Stimulated activated CD4-positive, alpha-beta T cell treated with anti-CD3 and anti-CD28 coated beads, Interleukin-1b, Interleukin-23, amount 100 ng/mL, for 1 hour (primary cell): ENCODE measurements at places on chromosomes 6 and 20.

DNA sequence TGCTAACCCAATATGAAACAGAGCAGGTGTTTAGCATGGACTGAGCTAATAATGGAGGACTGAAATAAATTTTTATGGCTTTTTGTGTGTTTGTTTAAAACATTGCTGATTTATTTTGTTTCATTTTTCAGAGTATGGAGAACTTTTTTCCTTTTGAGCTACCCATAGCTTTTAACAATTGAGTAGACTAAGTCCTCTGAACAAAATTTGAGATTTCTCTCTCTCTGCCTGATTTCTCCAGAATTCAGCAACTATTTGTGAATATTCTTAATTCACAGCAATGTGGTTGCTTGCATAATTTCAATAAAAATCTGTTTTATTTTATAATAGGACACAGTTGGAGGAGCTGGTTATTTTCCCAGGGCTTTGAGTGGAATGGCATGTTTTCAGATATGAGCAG lies 103.7 kb downstream of the TPBG start:
- DNase-seq: no peak

- DNase-seq: no peak
Observed at GRCh38 chr6:133707456-133707855, 181.5 kb upstream of the TCF21 start.

- peak; percentile 29 for DNase-seq
Observed at GRCh38 chr6:107957308-107957908, 600 bp downstream of the SEC63 start.

- DNase-seq: no peak
Observed at GRCh38 chr6:135637701-135638100, 140.2 kb upstream of the AHI1 start.

DNA sequence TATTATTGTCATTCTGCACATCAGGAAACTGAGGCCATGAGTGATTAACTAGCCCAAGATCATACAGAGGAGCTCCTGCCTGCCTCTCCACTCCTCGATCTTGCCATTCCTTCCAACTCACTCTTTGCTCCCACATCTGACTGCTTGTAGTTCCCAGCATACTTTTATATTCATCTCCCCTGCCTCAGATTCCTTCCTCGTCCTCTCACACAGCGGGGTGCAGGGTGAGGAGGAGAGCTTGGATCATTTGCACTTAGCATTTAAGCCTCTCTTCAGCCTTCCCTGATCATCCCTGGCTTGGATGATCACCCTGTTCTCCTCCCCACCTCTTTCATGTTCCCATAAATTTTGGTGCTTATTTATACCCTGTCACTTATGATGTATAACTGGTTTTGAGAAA lies 515.1 kb upstream of the SOX4 start:
- no peak for DNase-seq

GRCh38 chr6:43667245-43668150 lies 20.1 kb downstream of the MRPS18A start:
- DNase-seq: peak; percentile 88

- no peak for DNase-seq
Observed at GRCh38 chr6:106648651-106649308, 19.4 kb downstream of the QRSL1 start.
